ENCODE measurements at places on chromosomes 2 and 18.
A peak's percentile ranks its signal among the peaks of the same experiment; 100 is the strongest.

DNA sequence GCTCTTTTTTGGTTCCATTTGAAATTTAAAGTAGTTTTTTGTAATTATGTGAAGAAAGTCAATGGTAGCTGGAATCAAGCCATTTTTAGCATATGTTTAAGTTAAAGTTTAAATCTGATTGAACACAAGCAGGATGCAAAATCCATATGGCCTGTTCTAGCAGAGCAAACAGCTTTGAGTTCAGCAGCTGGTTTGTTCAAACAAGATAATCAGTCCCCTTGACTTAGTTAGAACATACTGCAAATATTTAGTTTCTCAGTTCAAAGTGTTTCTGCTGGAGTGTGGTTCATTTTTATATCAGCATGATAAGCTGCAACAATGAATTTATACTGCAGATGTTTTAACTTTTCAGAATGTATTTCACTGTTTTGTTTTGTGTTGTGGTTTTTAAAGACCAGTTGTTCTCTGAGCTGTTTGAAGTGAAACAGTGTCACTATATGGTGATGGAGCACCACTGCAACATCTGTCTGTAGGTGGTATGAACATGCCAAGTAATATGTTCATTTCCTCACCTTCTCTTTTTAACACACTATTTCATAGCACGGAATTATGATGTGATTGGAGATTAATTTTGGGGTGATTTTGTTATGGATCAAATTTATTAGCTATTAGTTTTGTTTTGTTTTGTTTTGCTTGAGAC lies 125.3 kb downstream of the COL4A4 start:
- no peak for DNase-seq

GRCh38 chr2:48357351-48357750 lies 172.6 kb upstream of the STON1 start:
- peak; percentile 11 for DNase-seq

- no peak for DNase-seq
These were observed 28.4 kb upstream of the RNU4ATAC start for GRCh38 chr2:121502246-121502645.

DNA sequence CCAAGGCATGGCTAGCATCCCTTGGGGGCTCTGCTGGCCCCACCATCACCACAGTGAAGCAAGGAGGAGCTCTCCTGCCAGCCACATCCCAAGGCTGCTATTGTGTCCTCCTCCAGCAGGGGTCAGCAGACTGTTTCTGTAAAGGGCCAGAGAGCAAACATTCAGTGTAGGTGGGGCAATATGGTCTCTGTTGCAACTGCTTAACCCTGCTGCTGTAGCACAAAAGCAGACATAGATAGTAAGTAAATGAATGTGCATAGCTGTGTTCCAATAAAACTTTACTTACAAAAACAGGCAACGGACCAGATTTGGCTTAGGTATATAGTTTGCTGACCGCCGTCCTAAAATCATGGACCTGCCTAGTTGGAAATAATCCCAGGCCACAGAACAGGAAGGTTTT lies 36.4 kb upstream of the ZBTB7C start:
- peak; percentile 20 for DNase-seq

DNA sequence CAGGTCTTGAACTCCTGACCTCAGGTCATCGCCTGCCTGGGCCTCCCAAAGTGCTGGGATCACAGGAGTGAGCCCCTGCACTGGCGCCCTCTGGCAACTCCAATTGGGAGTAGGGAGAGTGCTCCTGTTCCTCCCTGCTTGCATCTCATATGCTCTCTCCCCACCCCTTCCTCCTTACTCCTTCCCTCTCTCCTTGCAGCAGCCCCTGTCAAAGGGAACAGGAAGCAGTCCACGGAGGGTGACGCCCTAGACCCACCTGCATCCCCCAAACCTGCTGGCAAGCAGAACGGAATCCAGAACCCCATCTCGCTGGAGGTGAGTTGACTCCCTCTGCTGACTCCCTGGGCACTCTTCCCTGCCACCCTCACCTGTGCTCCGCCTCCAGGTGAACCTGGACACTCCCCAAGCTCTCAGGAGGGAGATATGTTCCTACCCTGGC lies 10.7 kb downstream of the ARID5A start:
- DNase-seq, result no peak

DNA sequence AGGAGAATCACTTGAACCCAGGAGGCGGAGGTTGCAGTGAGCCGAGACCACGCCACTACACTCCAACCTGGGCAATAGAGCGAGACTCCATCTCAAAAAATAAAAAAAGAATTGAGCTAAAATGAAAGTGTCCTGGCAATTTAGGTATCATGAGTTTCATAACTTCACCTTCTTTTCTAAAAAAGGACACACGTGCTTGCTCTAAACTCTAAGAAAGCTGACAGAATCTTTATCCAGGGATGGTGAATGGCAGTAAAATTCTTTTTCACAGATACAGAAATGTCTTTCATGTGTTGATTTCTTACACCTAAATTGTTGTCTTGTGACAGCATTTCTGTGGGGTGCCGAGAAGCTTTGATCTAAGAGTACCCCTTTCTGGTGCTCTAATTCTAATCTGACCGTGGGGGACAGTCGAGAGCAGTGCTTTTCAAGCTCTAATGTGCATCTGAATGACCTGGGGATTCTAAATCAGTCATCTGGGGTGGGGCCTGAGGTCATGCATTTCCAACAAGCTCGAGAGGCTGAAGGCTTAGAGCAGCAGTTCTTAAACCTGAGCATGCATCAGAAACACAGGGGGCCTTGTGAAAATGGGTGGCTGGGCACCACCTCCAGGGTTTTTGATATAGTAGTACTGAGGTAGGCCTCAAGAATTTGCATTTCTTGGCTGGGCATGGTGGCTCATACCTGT lies 42.1 kb upstream of the REL start:
- DNase-seq, result no peak

DNA sequence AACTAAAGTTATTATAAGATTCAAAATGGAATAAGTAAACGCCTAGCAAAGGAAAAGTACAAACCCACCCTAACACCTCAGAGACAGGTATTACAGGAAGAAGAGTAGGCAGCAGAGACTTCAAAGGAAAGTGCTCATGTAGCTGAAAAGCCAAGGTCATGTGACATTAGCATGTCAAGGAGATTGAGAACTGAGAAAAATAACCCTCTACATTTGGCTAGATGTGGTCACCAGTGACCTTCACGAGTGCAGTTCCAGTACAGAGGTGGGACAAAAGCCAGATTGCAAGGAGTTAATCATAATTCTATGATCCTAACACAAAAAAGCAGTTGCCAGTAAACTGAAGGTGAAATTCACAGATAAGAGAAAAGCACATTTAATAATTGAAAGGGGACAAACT lies 252.7 kb downstream of the ZEB2 start:
- no peak for DNase-seq

DNA sequence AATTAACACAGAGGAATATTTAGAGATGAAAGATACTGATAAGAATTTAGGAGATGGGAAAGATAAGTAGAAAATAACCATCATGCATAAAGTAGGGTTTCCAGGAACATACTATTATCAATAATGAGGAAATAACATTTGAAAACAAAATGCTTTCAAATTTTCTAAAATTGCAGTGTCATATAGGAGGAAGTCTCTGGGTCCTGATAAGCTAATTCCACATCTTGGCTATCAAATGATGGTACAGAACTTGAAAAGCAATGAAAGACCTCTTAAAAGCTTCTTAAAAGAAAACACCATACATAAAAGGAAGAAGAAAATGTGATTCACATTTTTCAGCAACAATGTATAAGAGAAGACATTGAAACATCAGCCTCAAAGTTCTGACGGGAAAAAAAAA lies 1024.8 kb downstream of the TSN start:
- DNase-seq, result no peak

DNA sequence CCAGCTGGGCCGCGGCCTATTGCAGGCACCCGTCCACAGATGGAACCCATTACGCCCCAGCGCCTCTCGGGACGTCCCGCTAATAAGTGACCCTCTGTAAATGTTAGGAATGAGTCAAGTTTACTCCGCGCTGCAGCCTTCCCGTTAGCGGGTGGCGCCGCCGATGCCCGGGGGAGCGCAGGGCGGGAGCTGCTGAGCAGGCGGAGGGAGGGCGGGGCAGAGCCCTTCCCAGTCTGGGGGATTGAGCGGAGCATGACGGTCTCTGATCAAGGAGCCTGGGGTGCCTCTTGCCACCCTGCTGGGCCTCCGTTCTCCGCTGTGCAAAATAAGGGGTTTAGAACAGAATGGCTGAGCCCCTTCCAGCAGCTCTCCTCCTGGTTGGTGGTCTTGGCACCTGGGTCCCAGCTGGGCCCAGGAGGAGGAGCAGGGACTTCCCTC lies 10.5 kb downstream of the CROCC2 start:
- DNase-seq, result no peak

DNA sequence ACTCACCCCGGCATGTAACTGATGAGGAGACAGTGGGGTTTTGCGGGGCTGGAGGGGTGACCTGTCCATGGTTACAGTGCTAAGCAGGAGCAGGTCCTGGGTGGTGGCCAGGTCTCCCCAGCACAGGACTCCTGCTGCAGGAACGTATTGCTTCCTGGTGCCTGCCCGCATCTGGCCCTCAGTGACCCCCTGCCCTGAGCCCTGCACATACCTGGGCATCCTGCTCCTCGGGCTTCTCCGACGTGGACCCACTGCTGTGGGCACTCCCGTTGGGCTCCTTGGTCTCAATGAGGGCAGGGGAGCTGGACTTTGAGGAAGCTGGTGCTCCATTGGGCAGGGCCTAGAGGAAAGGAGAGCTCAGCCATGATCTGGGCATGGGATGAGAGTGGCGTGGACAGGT lies 43.5 kb downstream of the CENPO start:
- DNase-seq, result no peak

DNA sequence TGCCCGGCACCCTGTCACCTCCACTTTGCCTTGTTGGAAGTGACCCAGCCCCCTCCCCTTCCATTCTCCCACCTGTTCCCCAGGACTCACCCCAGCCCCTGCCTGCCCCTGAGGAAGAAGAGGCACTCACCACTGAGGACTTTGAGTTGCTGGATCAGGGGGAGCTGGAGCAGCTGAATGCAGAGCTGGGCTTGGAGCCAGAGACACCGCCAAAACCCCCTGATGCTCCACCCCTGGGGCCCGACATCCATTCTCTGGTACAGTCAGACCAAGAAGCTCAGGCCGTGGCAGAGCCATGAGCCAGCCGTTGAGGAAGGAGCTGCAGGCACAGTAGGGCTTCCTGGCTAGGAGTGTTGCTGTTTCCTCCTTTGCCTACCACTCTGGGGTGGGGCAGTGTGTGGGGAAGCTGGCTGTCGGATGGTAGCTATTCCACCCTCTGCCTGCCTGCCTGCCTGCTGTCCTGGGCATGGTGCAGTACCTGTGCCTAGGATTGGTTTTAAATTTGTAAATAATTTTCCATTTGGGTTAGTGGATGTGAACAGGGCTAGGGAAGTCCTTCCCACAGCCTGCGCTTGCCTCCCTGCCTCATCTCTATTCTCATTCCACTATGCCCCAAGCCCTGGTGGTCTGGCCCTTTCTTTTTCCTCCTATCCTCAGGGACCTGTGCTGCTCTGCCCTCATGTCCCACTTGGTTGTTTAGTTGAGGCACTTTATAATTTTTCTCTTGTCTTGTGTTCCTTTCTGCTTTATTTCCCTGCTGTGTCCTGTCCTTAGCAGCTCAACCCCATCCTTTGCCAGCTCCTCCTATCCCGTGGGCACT lies 4.5 kb downstream of the RETREG2 start:
- no peak for DNase-seq

DNA sequence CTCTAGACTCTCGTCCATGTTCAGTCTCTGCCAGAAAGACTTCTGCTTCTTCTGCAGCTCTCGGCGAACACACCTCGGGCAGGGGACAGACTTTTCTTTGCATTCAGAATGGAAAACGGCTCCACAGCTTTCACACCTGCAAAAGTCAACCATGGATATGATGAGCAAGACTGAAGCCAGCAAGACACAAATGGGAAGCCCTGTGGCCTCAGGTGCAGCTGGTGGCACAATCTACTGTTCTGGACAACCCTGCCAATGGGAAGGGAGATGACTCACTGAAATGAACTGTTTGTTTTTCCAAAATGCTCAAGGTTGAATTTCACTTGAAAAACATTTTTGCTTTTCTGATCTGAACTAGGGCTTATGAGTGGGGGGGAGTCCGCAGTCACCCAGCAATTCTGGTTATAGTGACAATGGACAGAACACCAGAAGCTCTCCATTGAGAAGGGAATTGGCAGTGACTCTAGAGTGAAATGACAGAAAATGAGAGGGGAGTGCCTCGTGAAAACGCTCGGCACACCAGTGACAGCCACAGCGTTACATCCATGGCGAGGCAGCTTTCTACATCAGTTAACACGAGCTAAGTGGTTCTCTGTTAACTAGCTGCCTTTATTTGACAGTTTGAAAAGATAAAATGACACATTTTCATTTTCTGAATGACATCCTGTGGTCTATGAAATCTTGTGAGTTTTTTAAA lies 58.8 kb upstream of the FZD5 start:
- no peak for DNase-seq

- DNase-seq, result no peak
These were observed 159.5 kb downstream of the COL6A3 start for GRCh38 chr2:237254369-237254861.

GRCh38 chr2:110741491-110741980 lies 9.2 kb downstream of the ACOXL start:
- DNase-seq, result no peak

GRCh38 chr2:201280191-201281040 lies 20.1 kb downstream of the CASP8 start:
- no peak for DNase-seq

- no peak for DNase-seq
These were observed 254.2 kb upstream of the SESTD1 start for GRCh38 chr2:179518830-179519229.

DNA sequence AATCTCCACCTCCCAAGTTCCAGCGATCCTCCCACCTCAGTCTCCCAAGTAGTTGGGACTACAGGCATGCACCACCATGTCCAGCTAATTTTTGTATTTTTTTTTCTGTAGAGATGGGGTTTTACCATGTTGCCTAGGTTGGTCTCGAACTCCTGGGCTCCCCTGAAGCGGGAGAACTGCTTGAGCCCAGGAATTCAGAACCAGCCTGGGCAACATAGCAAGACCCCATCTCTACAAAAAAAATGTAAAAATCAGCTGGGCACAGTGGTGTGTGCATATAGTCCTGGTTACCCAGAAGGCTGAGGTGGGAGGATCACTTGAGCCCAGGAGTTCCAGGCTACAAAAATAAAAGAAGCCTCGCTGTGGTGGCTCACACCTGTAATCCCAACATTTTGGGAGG lies 12.0 kb upstream of the ZNF532 start:
- no peak for DNase-seq

- no peak for DNase-seq
These were observed 144.9 kb upstream of the SIX2 start for GRCh38 chr2:45154144-45154543.

- DNase-seq, result no peak
These were observed 529 bp downstream of the SEMA4C start for GRCh38 chr2:96869281-96869821.

- no peak for DNase-seq
These were observed 94.3 kb upstream of the WDSUB1 start for GRCh38 chr2:159380685-159381239.

DNA sequence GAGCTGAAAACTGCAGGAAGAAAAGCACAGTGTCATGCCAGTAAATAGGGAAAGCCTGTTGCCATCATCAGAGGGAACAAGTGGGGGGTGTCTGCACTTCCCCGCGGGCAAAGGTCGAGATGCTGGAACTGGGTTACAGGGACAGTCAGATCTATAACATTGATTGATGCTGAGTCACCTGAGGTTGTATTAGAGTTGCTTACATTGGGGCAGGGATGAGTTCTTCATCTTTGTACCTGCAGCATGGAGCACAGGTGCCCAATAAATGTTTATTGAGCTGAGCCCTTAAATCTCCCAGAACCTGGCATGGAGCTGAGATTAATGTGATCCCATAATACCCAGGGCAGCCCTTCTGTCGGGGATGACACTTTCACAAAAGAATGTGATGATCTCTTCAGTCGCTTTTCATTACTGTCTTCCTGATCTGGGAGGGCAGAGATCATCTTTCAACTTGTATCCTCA lies 5.9 kb upstream of the RNF152 start:
- DNase-seq, result no peak

GRCh38 chr2:14654835-14655282 lies 22.3 kb downstream of the LRATD1 start:
- DNase-seq, result no peak
